ENCODE measurements at places on chromosomes 11 and 22. TPM values are rescaled to one million over a fixed set of nuclear protein-coding genes. Genes with fewer than 3 reads are reported as not detected.

DNA sequence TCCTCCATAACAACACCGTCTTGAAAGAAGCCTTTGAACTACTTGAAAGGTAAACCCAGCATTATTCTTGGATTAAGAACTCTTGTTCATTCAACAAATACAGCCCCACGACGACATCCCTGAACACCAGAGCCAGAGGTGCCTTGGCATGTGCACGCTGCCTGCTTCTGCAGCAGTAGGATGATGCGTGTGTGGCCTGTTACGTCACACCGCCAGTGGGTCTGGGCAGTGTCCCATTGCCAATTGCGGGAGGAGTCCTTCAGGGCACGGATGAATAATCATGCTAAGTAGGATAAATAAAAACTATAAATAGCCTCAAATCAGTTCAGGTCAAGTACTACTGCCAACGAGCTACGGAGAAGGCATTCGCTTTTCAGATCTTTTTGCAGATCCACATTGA, 380.5 kb downstream of the SHANK2 start:
- H3K27me3 ChIP-seq: no peaks in the 10 kb centered on the region
- no peak for DNase-seq
- H3K27ac ChIP-seq: no peak overlapping the region
- H3K4me3 ChIP-seq: no peak overlapping the region

DNA sequence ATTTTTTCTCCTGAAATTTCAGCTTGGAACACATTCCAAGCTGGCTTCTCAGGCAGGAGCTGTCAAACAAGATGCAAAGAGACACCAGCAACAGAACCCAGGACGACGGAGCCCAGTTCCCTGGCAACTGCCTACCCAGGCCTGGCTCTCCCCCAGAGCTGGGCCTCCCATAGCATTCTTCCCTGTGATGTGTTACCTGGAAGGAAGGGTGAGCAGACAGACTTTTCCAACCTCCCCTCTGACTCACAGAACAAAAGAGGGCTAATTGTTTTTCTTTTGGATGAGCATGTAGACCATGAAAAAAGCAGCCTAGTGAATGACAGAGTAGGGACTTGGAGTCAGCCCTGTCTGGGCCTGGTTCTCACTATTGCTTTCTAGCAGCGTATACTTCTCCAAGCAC, 55.3 kb upstream of the BMAL1 start:
- no peak for DNase-seq
- no peak overlapping the region for H3K27ac ChIP-seq
- H3K27me3 ChIP-seq: no peaks in the 10 kb centered on the region
- no peak overlapping the region for H3K4me3 ChIP-seq
- H3K4me1 ChIP-seq: no peaks in the 10 kb centered on the region

The TRIM44 gene
- 81.4 TPM for total RNA-seq

The PIH1D2 gene
- 2.7 TPM for total RNA-seq

The SCGB1C1 gene
- total RNA-seq: not detected

The MISFA gene
- total RNA-seq: 8.8 TPM

The OR10A6 gene
- not detected for total RNA-seq

The XNDC1N gene
- total RNA-seq: 25.5 TPM
